Chondrocyte (in vitro differentiated cells): ENCODE measurements at places on chromosomes 4 and X.

DNA sequence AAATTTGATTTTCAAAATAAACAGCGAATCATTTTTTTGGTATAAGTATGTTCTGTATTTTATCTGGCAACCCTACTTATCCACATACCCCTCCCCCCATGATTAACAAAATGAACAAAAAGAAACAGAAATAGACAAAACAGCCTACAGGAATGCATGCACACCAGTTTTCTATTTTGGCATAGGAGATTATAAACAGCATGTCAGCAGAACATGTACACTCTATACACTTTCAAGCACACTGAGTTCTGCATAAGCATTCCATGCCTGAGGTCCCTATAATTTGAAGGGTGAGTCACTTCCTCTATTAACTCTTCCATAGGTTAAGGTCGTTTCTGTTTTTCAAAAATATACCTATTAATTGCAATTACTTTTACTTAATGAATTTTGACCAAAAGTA lies 28.0 kb upstream of the ZNF280C start:
- DNase-seq, result no peak

DNA sequence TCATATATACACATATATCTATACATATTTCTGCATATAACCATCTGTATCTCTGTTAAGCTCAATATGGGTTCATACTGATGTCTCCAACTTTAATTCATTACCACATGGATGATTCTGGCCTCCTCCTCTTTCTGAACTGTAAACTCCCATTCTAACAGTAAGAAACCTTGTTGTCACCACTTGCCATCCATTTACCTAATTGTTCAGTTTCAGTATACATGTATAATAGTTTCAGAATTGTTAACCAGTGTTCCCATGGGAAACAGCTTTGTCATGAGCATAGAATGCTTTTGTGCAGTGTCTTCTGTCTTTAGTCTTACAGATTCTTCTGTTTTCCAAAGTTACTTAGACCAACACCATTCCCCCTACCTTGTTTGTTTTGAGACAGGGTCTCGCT lies 35.9 kb downstream of the SLC9A6 start:
- DNase-seq, result no peak

DNA sequence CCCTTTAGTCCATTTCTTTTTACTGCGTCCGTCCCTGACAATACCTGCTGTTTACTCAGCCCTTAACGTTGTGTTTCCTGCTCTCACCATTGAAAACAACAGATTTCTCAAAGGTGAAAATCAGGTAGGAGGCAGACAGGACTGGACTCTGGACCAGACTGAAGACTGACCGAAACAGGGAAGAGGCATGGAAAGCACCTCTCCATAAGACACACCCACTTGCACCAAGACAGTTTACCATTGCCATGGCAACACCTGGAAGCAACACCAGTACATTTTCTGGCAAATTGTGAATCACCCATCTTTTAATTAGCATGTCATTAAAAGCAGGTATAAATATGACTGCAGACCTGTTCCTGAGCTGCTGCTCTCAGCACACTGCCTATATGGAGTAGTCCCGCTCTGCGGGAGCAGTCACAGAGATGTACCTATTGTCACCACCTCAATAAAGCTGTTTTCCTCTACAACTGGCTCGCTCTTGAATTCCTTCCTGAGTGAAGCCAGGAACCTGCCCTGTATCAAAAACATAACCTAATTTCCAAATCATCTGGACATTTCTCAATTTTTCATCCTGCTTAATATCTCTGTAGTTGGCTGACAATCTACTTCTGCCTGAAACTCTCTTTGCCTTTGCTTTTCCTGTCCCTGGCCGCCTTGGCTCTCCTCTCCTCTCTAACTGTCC lies 117.0 kb downstream of the RNF150 start:
- no peak for DNase-seq

GRCh38 chrX:45261005-45261404 lies 60.3 kb upstream of the DIPK2B start:
- DNase-seq, result no peak

DNA sequence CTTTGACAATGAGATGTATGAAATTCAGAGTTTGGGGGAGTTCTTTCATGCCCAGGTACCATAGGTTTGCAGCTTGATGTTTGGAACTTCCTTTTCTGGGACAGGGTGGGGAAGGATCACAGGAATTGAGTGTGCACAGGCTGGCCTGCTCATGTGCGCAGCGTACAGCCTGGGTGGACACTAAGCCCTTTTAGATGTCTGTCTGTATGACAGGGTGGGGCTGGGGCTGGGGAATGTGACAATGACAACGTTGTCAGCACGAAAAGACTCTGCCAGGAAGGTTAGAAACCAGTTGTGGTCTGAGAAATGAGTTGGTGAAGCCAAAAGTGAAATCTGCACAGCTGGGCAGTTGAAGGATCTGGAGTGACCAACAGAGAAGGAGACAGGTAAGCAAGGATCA lies 47.4 kb downstream of the WWC2 start:
- DNase-seq, result no peak

DNA sequence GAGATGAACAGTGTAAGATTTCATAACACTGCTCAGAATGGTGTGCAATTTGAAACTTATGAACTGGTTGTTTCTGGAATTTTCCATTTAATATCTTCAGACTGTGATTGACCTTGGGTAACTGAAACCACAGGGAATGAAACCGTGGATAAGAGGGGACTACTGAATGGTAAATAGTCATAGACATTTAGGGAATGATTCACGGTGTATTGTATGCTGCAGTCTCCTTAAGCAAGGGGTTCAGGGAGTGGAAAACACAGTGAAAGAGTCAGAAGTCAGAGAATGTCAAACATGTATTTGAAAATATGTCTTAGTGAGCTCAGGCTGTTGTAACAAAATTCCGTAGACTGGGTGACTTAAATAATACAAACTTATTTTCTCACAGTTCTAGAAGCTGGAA lies 398.2 kb upstream of the DIPK2B start:
- no peak for DNase-seq

DNA sequence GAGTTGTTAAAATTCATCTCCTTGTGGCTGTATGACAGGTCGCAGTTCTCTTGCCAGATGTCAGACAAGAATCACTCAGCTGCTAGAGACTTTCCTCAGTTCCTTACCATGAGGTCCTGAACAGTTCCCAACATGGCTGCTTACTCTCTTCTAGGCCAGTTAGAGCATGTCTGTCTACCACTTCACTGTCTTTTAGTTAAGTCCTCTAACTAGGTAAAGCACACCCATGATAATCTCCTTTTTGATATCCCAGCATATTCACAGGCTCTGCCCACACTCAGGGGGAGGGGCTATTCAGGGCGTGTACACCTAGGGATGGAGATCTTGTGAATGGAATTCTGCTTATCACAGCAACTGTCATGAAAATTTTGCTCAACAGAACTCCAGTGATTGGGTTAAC lies 190.1 kb downstream of the ADAMTS3 start:
- no peak for DNase-seq

- DNase-seq, result no peak
Observed at GRCh38 chr4:127968586-127968985, 3.4 kb downstream of the ABHD18 start.
